Mucosa of gallbladder (tissue), 1 donor: ENCODE measurements at places on chromosomes 6 and 20. TPM values are rescaled to one million over a fixed set of nuclear protein-coding genes. Genes with fewer than 3 reads are reported as not detected.

DNA sequence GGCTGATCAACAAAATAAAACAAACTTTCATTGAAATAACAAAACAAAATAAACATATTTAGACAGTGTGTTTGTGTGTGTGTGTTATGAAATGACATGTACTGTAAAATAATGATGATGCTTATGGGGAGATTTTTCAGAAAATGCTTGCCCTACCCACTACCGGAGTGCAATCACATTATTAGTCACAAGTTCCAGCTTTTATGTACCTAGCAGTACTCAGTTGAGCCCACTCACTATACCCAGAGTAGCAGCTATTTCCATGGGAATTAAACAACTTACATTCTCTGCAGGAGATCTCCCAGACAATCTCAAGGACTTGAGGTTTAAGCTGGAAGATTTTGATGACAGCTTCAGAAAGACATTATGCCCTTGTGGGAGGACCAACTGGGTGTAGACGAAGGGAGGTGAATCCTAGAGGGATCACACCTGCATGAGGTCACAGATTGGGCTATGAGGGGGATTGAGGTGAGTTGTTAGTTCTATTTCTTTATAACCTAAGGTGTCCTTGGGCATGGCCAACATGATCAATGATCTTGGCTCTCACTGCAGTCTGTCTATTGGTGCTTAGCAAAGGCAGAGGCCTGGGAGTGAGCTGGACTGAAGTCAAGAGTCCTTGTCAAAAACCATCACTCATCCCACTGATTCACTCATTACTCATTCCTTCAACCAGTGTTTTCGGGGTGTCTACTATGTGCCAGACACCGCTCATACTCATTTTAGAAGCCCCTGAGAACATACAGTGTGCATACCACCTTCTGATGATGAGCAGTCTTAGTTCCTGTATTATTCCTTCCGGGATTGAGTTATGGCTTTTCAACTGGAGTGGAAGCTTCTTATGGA lies 6.7 kb upstream of the CLIC5 start:
- DNase-seq, result no peak

GRCh38 chr6:26604026-26604425 lies 7.3 kb downstream of the ABT1 start:
- no peak for DNase-seq

GRCh38 chr6:95280686-95281273 lies 296.6 kb upstream of the MANEA start:
- DNase-seq, result no peak

- no peak for DNase-seq
Measured at GRCh38 chr6:36967301-36967700, 12.8 kb downstream of the PI16 start.

The AVP gene
- not detected for total RNA-seq

The SCAND1 gene
- total RNA-seq, result 92.7 TPM

The ALDH5A1 gene
- total RNA-seq, result 20.7 TPM

The CLIC5 gene
- total RNA-seq, result 27.6 TPM

The MLN gene
- total RNA-seq, result not detected
